ENCODE measurements at places on chromosomes 2 and 18.

DNA sequence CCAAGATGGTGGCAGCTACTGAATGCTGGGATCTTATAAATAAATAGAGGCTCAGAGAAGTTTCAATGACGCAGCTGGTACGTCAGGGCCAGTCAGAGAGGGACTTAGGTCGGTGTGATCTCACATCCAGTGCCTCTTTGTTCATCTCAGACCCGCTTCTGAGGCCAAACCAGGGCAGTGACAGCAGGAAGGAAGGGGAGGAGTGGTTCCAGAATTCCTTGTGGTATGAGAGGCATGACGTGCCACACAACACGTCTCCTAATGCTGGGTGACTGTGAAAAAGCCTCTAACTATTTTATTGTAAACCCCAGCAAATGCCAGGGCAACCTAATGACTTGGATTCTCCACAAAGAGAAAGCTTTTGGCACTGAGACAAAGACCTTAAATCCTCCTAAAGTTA is 423.3 kb downstream of the LPIN1 start:
- DNase-seq: no peak

- no peak for DNase-seq
Observed at GRCh38 chr2:2234398-2235195, 96.5 kb downstream of the MYT1L start.

GRCh38 chr18:5286525-5286924 is 9.0 kb downstream of the ZBTB14 start:
- no peak for DNase-seq

GRCh38 chr2:224126440-224126839 is 87.4 kb upstream of the SERPINE2 start:
- no peak for DNase-seq

DNA sequence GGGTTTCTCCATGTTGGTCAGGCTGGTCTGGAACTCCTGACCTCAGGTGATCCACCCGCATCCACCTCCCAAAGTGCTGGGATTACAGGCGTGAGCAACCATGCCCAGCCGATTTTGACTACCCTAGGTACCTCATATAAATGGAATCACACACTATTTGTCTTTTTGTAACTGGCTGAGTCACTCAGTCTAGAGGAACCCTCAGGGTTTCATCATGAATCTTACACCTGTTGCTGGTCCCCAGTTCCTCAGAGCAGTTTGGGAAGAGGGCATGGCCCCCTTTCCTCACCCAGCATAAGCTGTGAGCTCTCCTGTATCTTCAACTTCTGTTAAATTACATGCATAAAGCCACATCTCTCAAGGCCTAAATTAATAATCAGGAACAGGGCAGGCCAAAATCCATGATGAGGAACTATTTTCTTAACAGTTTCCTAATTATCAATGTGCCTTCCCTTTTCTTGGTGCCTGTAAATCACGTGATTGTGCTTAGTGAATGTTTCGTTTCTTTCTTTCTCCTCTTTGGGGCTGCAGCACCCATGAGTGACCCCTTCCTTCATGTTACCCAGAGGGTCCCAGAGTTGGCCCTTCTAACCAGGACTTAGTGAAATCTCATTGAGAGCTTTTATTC is 20.9 kb downstream of the DYSF start:
- no peak for DNase-seq

GRCh38 chr2:106038601-106039375 is 155.3 kb downstream of the UXS1 start:
- DNase-seq: no peak

GRCh38 chr2:60118061-60118460 is 435.4 kb downstream of the BCL11A start:
- DNase-seq: no peak

GRCh38 chr2:195352581-195352980 is 304.4 kb upstream of the SLC39A10 start:
- DNase-seq: no peak

- DNase-seq: no peak
Observed at GRCh38 chr2:233674314-233674713, 2.6 kb downstream of the UGT1A9 start.

DNA sequence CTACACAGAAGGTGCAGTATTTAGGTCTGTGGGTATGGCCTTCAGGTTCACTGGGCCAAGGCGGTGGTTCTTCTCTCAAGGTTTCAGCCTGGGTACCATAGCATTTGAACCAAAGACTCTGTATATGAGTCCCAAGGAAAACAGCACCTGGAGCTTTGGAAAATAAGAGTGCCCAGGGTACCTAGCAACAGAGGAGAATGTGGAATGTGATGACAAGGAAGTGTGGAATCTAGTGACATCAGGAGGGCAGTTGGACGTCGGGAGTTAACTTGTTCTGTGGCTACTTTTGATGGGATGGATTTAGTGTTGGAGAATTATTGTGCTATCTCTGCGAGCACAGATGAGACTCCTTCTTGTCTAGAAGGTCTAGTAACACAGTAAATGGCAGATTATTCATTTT is 201.2 kb downstream of the NOL4 start:
- DNase-seq: no peak

GRCh38 chr2:88429929-88430328 is 22.6 kb downstream of the FOXI3 start:
- DNase-seq: no peak

GRCh38 chr18:10449396-10449795 is 5.0 kb upstream of the APCDD1 start:
- DNase-seq: no peak

- DNase-seq: no peak
Observed at GRCh38 chr2:46784278-46784677, 131.3 kb downstream of the MCFD2 start.

GRCh38 chr2:207241198-207241597 is 75.5 kb upstream of the KLF7 start:
- no peak for DNase-seq

- DNase-seq: no peak
Observed at GRCh38 chr18:22985250-22985649, 52.1 kb downstream of the RBBP8 start.

DNA sequence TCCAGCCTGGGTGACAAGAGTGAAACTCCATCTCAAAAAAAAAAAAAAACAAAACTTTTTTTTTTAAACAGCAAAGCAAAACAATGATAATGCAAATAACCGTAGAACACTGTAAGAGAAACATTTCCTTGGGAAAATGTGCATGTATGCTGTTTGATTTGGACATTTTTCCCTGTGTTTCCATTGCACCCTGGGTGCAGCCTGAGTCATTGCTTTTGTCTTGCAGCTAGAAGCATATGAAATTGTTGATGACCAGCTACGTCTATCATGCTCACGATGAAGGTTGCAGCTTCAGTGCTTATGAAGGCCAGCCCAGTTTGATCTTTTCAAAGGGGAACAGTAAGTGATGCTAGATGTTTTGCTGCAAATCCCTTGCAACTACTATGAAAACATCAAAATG is 41.5 kb downstream of the MOGAT1 start:
- no peak for DNase-seq

DNA sequence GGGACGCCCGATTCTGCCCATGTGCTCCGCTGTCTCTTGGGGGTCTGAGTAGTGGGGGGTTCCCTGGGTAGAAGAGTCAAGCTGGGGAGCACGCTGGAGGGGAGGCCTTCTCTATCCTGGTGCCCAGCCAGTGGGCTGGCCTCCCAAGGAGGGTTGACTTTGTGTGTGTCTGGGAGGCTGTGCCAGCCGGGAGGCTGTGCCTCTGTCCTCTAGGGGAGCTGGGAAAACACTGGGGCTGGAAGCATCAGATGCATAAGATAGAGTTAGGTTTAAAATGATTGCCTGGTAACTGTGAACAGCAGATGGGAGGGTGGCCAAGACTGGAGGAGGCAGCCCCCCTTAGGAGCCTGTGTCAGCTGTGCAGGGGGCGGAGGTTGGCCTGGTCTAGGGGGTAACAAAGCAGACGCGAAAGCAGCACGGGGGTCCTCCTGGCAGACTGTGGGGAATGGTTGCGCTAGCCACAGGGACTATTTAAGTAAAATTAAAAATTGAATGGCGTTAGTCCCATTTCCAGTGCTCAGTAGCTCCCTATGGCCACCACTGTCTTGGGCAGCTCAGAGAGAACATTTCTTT is 1.3 kb downstream of the ING5 start:
- no peak for DNase-seq

GRCh38 chr2:233062451-233062850 is 2.3 kb downstream of the INPP5D start:
- no peak for DNase-seq

- DNase-seq: no peak
Observed at GRCh38 chr18:64692826-64693225, 543.9 kb upstream of the LINC00305 start.

GRCh38 chr2:25076749-25077148 is 34.9 kb downstream of the EFR3B start:
- DNase-seq: no peak

GRCh38 chr2:215671244-215671643 is 235.4 kb upstream of the FN1 start:
- DNase-seq: no peak

DNA sequence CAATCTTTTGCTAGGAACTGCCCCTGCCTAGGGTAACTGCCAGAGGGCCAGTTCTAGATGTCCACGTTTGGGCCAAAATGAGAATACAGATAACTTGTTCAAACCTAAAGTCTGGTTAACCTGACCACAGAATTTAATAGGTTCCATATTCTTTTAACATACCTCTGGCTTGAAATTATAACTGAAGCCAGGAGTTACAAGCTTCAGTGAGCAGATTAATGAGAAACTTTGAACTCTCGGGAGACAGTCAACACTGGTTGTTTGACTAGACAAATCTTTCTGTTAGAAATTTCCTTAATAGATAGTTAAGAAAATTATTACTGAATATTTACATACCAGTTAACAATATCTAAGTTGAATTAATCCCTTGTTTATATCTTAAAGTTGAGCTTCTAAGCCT is 110.0 kb upstream of the KLF7 start:
- DNase-seq: no peak

DNA sequence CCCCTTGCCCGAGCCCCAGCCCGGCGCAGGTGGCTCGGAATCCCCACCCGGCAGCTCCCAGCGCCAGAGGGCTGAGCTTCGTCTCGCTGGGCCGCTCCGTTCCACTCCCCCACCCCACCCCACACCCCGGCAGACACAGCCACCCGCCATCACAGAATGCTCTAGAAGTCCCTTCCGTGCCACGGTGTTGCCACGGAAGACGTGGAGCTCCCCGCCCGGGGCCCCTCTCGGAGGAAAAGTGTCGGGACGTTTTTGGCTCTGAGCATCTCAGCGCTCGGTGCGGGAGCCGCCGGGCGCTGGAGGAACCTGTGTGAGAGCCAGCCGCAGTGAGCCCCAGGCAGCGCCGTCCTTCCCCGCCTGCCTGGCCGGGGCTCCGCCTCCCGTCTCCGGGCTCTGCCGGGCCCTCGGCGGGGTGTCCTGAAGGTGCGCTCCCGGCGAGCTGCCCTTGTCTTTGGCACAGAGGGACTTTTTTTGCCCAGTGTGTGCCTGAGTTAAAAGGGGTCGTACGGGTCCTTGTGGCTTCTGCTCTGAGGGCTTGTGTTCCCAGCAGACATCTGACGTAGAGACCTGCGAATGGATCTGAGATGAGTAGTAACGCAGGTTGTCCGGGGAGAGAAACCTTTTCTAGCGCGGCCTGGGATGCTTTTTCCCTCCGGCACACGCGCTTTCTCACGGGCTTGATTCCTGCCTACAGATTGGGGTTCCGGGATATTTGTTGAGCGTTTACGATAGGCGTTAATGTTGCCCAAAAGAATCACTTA is 1.8 kb downstream of the ZCCHC2 start:
- DNase-seq: peak; percentile 64

DNA sequence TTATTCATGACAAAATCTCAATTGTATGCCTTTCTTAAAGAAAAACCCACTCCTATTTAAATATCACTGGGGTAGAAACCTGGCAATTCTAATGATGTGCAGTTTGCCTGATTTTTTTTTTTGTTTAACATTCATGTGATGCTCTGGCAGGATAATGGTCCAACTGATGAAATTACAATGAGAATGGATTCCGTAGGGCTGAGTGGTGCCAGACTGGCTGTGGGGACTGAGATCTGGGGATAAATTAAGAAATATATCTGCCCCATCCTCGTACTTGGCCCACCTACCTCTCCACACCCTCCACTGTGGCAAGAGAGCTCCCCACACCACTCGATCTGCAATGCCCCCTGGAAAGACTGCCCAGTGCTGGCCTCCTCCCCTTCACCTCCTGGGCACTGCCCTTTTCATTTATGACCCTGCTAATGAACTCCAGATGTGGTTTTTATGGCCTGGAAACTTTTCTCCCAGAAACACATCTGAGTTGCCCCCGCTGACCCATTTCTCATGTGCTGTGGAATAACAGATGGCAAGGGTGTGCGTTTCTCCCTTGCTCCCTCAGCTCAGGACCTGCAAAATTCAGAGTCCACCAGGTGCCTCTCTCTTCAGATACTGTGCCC is 33.0 kb upstream of the RPL37A start:
- no peak for DNase-seq

DNA sequence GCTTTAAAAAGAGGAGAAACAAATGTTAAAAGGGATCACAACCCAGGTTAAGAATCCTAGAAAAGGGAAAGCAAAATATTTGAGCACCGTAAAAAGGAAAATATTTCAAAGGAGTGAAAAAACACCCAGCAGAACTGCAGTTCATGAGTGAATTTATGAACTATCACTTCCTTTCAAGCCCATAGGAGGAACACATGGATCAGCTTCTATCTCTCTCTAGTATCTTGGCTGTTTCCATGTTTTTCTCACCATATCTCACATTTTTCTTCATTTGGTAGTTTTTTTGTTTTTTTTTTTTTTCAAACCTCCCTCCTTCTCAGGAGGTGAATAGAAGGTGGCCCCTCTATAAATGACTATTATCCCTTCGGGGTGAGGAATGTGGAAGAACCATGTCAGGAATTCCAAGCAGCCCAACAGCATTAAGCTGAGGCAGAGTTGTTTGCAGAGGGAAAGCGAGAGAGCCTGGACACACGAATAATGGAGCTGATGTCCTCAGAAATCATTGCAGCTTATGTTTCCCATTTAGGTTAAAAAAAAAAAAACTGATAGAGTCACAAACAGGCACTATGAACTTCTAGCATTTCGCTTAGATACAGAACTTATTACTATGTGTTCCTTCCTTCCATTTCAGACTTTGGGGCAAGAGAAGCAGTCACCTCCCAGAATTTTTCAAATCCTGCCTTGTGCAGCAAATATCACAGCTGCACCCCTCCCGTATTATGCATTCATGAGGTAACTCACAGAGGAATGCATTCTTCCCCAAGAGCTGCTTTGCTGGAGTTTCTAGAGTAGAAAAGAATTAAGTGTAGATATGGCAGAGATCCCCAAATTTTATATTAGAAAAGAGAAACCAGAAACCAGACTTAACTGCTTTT is 315.6 kb downstream of the IRS1 start:
- DNase-seq: no peak

GRCh38 chr18:25099895-25100294 is 252.1 kb downstream of the ZNF521 start:
- DNase-seq: no peak

DNA sequence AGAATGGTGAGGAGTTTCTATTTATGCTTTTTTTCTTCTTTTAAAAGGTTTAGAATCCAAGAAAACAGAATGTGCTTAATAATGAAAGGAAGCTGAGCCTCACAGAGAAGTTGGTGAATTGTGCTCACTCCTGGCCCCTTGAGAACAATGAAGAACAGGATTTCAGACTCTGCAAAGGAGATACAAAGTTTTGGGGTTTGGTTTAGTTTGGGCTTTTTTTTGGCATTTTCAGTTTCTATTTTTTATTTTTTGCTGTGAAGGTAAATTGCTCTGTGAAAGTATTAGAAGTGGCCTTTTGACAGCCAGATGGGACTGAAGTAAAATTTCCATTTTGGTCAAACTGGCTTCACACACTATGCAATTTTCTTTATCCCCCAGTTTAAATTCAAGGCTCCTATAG is 247.3 kb upstream of the GYPC start:
- no peak for DNase-seq

GRCh38 chr18:22346953-22347605 is 70.6 kb downstream of the CTAGE1 start:
- no peak for DNase-seq
